CD4-positive, alpha-beta T cell treated with Interferon alpha-2 for 1 hour (primary cell): ENCODE measurements at places on chromosomes 1 and 21.
A peak's percentile ranks its signal among the peaks of the same experiment; 100 is the strongest.

DNA sequence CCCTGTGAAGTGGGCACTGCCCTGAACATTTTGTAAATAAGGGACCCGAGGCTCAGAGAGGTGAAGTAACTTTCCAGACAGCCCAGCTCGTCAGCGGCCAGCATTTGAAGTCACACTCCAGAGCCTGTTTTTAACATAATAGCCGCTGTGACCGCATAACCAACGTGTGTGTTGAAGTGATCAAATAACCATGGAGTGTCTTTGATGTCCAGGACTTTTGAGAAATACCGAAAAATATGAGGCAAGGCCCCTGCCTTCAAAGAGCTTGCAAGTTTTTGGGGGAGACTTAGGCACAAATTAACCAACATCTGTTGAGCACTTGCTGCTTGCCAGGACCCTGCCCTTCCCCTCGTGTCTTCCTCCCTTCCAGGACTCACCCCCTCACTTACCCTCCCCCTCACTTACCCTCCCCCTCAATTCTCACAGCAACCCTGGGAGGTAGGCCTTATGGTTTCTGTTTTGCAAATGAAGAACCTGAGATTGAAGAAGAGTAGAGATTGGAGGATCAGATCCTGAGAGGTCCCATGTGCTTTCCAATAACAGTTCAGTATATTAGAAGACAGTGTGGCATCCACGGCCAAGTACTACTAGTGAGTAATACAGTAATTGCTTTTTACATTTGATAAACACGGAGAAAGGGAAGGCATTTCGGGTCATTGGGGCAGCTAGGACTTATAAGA is 1.3 kb upstream of the SLC16A1 start:
- peak; percentile 79 for DNase-seq

- no peak for DNase-seq
Measured at GRCh38 chr1:204092632-204093420, 19.9 kb downstream of the SOX13 start.

DNA sequence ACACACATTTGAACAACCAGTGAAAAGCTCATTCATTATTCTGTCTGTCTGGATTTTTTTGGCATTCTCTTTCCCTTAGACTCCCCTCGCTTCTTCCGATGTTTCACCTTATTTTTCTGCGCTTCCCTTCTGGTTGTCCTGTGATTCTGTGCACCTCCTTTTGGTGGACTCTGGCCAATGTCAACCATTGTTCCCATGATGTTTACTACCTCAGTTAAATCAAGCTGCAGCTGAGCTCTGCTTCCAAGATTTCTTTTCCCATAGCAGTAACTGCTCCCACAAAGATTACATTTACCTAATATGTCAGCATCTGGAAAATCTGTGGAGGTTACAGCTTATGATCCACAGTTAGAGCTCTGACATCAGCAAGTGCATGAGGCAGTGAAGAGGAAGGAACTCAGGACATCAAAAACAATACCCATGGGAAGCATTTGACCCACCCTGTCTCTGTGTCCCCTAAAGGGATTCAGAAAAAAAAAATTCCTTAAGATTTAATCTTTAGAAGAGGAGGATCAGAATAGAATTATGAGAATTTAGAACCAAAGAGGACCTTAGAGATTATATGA is 69.9 kb upstream of the ADAMTS5 start:
- no peak for DNase-seq

DNA sequence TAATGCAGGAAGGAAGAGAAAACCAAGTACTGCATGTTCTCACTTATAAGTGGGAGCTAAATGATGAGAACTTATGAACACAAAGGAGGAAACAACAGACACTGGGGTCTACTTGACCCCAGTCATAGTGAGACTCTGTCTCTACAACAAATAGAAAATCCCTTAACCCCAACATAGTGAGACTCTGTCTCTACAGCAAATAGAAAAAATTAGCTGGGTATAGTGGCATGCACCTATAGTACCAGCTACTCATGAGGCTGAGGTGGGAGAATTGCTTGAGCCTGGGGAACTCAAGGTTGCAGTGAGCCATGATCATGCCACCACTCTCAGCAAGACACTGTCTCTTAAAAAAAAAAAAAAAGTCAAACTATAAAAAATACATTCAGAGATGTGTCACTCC is 42.7 kb downstream of the GIPC2 start:
- no peak for DNase-seq

DNA sequence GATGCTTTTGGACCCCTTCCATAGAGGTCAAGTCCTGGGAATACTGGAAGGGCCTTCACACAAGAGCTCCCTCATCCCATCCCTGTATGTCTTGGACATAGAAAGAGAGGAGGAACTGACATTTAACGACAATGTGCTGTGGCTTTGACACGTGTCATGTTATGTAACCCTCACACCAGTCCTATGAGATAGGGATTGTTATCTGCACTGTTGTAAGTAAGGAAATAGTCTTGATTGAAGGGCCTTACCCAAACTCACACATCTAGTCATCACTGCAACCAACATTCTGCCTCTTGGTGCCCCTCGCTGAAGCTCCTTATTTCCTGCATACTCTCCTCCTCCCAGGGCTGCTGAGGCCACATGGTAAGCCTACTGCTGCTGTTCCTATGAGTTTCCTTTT is 63.7 kb upstream of the ANGPTL1 start:
- no peak for DNase-seq

DNA sequence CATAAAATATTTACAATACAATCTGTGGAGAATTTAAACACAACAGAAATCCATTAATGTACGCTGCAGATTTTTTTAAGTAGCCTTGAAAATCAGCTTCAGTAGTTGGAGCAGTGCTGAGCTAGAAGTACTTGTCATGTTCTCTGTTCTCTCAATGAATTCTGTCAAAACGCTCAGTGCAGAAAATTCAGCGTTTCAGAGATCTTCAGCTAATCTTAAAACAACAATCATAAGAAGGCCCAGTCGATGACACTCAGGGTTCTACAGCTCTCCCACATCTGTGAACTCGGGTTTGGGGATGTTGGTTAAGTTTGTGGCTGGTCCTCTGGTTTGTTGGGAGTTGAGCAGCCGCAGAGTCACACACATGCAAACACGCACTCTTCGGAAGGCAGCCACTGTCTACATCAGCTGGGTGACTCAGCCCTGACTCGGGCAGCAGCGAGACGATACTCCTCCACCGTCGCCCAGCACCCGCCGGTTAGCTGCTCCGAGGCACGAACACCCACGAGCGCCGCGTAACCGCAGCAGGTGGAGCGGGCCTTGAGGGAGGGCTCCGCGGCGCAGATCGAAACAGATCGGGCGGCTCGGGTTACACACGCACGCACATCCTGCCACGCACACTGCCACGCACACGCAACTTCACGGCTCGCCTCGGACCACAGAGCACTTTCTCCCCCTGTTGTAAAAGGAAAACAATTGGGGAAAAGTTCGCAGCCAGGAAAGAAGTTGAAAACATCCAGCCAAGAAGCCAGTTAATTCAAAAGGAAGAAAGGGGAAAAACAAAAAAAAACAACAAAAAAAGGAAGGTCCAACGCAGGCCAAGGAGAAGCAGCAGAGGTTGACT is 161.2 kb downstream of the RUNX1 start:
- DNase-seq = peak; percentile 83

DNA sequence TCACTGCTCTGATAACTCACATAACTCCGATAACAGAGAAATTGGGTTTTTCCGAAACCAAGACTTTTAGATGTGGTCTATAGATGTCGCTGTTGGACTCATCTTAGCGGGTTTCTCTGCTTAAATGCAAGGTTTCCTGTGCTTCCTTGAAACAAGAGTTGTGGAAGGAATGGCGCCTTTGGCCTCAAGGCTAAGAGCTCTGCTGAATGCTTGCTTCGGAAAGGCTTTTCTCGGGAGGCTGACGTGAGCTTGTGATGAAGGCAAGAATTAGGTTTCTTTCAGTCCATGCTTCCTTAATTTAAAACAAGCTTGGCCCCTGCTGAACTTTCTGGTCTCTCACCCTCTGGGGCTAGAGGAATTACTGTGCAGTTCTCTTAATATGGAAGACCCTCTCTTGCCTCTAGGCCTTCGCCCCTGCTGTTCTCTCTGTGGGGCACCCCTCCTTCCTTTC is 113.5 kb downstream of the MAP3K21 start:
- peak; percentile 21 for DNase-seq

- no peak for DNase-seq
Measured at GRCh38 chr1:44783697-44784093, 4.3 kb downstream of the BEST4 start.

DNA sequence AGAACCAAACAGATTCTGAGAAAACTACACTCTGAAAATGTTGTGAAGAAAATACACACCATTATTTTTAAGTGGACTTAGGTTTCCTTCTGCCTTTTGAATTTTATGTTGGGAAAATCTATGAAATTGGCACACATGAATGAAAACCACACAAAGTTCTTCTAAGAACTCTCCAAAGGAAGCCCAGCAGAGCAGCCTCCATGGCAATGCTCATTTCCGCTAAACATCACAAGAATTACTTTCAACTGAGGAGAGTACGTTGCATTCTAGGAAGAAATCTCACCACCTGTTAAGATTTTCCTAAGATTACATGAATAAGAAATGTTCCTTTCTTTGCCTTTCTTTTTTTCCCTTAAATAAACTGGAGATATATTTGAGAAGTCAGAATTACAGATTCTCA is 154.2 kb downstream of the BARHL2 start:
- DNase-seq = no peak

DNA sequence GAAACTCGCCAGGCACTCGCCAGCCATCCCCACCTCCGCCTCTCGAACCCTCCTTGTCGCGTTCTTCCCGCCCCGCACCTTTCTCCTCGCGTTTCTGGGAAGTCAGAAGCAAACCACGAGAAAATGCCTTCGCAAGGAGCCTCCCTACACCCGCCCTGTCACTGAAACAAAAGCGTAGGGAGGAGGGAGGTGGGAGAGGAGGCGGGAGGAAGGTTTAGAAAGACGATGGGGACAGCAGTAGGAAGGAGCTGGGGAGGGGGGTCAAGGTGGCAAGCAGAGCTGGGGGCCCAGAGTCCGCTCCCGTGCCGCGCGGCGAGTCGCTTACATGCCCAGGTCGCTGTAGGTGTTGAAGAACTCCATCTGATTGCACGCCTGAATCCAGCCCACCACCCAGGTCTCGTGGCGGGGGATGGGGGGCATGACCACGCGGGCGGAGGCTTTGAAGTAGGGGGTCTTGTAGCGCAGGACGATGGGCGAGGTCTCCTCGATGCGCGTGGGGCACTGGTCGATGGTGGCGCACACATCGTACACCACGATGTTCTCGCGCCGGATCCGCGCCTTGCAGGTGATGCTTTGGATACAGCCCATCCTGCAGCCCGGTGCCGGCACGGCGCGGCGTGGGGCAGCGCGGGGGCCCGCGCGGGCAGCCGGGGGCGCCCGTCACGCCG is 1.0 kb downstream of the FAM78B start:
- no peak for DNase-seq

- DNase-seq = no peak
Measured at GRCh38 chr1:92031281-92032110, 1.7 kb downstream of the EPHX4 start.

DNA sequence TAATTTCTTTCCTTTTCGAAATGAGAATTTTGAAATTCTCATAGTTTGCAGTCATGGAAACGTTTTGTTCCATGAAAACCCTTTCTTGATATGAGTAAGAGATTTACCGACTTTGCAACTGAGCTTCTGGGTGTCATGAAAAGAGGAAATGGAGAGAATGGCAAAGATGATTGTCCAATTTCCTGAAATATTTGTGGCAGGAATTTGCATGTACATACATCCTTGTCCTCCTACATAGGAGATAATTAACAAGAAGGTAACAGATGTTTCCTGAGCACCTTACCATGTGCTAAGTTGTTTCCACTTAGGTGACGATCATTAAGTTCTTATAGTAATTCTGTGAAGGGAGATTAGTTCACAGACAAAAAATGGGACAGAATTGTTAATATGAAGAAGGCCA is 170.7 kb downstream of the NEGR1 start:
- DNase-seq = no peak

- DNase-seq = peak; percentile 27
Measured at GRCh38 chr1:156435545-156436140, 64.9 kb downstream of the MEF2D start.

DNA sequence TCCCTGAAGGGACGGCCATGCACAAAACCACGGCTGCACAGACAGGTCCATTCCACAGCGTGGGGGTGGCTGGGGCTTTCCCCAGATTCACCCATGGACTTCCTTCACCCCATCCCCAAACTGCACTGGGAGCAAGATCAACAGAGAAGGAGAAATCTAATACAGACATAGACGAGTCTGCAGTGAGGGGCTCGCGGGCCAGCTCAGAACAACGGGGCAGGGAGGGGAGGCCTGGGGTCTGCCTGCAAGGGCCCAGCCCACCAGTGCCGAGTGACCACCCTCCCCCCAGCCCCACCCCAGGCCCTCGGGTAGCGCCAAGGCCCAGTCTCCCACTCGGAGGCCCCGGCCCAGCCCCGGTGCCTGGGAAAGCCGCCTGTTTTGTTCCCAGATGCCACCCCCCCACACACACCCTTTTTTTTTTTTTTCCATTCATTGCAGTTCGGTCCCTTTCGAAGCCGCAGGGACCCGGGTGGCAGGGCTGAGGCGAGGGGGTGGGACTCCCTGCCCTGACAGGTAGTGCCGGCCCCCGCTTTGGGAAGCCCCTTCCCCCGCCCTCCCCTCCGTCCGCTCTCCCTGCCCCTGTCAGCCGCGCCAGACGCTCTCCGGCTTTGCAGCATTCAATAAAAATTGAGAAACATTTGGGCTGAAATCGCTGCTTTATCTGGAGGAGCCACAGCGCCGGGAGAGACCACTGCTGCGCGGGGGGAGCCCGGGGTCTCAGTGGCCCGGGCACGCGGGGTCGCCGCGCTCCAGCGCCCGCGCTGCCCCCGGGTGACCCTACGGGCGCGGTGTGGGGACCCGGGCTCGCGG is 543 bp upstream of the EPHB2 start:
- peak; percentile 37 for DNase-seq

DNA sequence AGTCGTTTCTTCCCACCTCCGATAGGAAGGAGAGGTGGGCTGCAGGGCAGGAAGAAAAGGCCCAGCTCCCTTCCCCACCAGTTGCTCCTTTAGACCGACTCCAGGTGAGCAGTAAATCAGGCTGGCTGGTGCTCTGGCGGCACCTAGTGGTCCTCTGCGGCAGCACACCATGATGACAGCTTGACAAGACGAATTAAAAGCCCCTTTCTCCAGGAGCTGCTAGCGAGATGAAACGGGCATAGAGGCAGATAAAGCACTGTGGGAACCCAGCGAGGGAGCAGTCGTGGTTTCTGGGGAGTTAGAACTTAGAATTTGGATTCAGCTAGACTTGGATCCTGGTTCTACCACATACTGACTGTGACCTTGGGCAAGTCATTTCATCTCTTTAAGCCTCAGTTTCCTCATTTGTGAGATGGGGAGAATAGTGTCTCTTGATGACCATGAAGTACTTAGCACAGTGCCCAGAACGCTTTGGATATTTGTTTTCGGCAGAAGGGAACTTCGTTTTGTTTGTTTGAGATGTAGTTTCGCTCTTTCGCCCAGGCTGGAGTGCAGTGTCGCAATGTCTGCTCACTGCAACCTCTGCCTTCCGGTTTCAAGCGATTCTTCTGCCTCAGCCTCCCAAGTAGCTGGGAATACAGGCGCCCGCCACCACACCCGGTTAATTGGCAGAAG is 21.8 kb upstream of the COL9A2 start:
- DNase-seq = peak; percentile 91

- DNase-seq = no peak
Measured at GRCh38 chr1:1020000-1020404, at the start of gene AGRN. Gene AGRN (plus strand): TSS chr1:1020120. CDS start chr1:1020173, 53 bp downstream.

GRCh38 chr1:10378081-10378841 is 20.6 kb upstream of the PGD start:
- no peak for DNase-seq

- peak; percentile 71 for DNase-seq
Measured at GRCh38 chr1:233113009-233113879, 162.8 kb downstream of the NTPCR start.

GRCh38 chr21:17819877-17820229 is 697 bp upstream of the C21orf91 start:
- DNase-seq = no peak

GRCh38 chr1:229869687-229870086 is 197.4 kb upstream of the GALNT2 start:
- no peak for DNase-seq
